ENCODE measurements at places on chromosomes 5 and 9.
A peak's percentile ranks its signal among the peaks of the same experiment; 100 is the strongest.

- DNase-seq, result no peak
Measured at GRCh38 chr5:10286162-10286861, 21.4 kb downstream of the CMBL start.

DNA sequence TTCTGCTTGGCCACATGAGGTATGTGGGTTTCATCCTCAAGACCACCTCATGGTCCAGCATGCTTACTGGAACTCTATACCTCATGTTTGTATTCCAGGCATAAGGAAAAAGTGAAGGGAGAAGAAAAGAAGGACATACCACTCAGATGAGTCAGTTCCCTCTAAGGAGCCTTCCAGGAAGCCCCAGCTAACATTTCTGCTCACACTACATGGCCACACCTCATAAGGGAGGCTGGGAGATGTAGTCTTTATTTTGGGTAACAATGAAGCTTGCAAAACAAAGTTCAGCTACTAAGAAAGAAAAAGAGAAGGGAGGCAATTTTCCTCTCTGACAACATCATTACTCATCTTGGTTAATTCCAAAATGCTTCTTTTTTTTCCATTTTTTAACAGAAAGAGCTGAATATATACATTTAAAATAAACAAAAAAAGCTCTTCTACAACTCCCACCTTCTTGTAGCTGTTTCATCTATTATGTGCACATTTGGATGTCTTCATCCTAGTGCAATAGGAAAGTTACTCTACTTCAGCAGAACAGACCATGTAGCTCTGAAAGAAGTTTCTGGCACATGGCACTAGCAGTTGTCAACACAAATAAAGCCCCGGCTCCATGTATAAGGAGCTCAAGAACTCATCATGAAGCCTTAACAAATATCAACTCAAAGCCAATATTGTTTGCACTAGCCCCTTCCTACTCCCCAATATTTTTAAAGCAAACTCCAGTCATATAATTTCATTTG, 123.6 kb upstream of the CCDC112 start:
- DNase-seq, result no peak

DNA sequence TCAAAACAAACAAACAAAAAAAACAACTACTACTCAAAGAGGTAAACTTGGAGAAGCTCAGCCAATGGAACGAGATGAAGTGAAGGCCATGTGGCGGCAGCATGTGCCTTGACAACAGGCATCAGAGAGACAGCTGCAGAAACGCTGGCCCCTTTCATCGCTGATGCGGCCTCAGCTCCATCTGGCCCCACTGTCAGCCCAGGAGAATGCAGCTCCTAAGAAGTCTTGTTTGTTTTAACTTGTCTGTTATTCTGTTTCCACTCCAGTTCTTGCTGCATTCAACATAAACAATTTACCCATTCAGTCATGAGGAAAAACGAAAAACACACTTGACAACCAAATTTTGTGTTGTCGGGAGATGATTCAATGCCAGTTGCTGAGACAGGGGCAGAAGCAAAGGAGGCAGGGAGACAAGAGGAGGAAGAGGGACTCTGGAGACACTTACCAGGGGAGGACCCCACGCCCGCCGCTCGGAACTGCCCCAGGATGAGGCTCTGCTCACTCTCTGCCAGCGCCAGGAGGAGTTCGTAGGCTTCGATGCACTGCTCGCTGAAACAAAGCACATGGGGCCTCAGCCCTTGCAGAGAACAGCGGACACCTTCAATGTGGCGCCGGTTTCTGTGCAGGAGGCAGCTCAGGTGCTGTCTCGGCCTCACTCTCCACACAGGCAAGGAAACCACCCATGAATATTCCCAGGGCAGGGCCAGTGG, 91.2 kb downstream of the DCP2 start:
- no peak for DNase-seq

GRCh38 chr9:36078051-36078450, 41.3 kb downstream of the RECK start:
- peak; percentile 6 for DNase-seq

DNA sequence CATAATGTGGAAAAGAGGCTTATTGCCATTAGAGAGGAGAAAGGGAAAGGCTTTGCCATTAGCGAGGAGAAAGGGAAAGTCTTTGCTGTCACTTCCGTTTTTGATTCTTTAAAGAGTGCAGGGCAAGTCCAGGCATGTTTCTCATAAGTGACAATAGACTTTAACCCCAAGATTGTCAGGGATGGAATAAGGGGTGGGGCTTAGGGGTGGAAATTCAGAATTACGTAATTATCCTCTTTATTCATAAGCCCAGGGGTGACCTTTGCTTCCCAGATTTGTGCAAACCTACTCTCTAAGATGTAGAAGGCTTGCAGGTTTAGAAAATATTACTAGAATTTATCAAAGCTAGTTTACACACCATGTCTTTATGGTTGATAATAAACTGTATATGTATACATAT, 2.3 kb upstream of the PLK2 start:
- DNase-seq, result no peak

DNA sequence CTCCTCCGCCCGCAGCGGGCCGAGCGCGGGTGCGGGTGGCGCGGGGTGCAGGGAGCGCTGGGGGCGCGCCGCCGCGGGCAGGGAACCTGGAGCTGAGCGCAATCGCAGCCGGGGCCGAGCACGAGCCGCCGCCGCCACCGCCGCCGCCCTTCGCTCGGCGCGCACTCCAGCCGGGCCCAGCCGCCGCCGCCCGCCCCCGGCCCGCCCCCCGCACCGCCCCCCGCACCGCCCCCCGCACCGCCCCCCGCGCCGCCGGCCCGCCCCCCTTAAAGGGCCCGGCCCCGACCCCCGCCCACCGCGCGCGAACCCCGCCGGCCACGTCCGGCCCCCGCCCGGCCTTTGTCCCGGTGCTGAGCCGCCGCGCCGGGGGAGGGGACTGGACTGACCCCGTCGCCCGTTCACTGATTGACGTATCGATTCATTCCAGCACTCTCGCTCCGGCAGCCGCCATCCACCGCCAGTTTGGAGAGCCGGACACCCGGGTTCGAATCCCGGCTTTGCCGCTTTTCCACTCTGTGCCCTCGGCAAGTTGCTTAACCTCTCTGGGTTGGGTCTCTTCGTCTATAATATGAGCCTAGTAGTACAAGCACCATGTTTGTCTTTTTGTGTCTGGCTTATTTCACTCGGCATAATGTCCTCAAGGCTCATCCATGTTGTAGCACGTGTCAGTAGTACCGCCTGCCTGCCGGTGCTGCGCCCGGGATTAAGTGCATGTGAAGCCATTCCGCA, at the start of gene SH3PXD2B:
Gene SH3PXD2B, minus strand, starts transcription at position 168 of the 729 bp plus-strand sequence. CDS start 173 bp downstream, outside the sequence.
- DNase-seq, result no peak

GRCh38 chr9:28810388-28811075, 1237.3 kb upstream of the C9orf72 start:
- no peak for DNase-seq

DNA sequence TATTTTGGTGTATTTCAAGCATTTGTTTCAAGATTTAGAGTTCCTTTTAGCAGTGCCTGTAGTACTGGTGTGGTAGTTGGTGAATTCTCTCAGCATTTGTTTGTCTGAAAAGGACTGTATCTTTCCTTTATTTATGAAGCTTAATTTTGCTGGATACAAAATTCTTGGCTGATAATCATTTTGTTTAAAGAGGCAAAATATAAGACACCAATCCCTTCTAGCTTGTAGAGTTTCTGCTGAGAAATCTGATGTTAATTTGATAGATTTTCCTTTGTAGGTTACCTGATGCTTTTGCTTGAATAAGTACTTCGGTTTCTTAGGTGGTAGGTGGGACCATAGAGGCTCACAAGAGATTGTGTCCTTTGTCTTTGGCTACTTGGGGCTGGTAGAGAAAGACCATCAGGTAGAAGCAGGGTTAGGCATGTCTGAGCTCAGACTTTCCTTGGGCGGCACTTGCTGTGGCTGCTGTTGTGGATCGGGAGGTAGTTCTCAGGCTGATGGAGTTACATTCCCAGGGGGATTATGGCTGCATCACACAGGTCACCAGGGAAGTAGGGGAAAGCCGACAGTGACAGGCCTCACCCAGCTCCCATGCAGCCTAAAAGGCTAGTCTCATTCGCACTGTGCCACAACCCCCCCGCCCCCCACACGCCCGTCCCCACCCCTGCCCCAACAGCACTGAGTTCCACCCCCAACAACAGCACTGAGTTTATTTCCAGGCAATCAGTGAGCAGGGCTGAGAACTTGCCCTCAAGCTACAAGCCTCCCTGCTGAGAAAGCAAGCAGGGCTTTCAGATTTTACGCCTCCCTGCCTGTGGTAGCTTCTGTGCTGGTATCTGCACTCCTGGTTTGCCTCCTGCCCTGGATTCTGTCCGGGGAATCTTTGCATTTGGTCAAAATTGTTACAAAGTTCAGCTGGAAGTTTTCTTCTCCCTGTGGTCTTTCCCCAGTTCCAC, 127.1 kb upstream of the GLRA1 start:
- DNase-seq, result no peak

DNA sequence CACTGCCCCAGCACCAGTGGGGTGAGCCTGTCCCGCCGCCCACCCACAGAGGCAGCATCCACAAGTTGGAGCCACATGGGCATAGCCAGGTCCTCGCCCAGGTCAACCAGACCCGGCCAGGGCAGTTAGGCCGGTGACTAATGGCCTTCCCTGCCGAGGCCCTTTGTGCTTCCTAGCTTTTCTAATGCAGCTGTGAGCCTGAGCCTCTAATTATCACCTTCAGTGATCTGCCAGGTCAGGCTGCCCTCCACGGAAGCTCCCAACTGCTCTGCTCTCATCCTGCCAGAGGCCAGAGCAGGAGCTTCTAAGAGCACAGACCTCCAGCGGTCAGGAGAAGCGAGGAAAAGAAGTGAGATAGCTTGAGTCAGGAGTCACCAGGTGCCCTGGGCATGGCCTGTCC, 87.1 kb upstream of the PPP1R26 start:
- no peak for DNase-seq

DNA sequence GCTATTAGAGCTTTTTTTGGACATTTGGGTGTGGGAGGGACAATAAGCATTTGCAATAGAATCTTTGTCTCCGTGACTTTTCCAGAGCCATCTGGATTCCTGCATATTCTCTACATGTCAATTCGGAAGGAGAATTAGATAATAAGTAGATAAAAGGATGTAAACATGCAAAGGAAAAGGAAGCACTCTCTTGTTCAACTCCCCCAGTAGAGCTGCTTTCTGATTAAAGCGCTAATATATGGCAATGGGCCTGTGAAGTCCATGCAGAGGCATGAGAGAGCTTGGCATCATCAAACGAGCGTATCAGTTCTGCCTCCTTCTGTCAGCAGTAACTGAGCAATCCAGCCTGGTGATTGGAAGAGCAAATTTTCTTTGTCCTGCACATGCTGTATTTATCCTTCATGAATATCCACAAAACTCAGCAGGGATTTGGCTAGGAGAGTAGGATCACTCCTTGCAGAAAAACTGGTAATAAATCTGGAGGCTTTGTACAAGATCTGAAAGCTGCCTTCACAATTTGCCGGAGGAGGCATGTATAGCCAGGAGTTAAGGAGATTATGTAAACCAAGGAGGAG, 1752.9 kb downstream of the MAT2B start:
- DNase-seq, result no peak

- no peak for DNase-seq
Measured at GRCh38 chr5:72647806-72648205, 140.6 kb upstream of the ZNF366 start.

GRCh38 chr5:103446813-103447212, 115.8 kb downstream of the NUDT12 start:
- DNase-seq, result no peak

- no peak for DNase-seq
Measured at GRCh38 chr9:114532561-114533237, 27.4 kb upstream of the WHRN start.
